Dermis microvascular lymphatic vessel endothelial cell (primary cell): ENCODE measurements at places on chromosomes 16 and 17. TPM values are rescaled to one million over a fixed set of nuclear protein-coding genes. Genes with fewer than 3 reads are reported as not detected.
A peak's percentile ranks its signal among the peaks of the same experiment; 100 is the strongest.

DNA sequence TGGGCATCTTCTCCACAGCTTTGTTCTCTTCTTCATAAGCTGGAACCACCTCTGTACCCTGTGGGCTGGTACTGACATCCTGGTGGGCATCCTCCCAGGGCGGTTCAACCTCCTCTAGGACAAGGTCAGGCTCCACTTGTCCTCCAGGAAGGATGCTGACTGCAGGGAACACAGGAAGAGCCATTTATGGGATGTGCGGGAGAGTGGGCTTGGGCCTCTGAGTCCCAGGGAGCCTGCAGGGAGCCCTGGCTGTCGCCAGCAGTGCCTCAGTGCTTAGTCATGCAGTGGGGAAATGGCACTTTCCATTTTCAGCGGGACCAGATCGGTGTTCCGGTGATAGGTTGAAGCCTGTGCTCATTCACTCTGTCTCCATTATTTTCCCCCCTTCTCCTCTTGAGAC lies 20.5 kb downstream of the CNGB1 start:
- no peak for DNase-seq

GRCh38 chr17:15408803-15409202 lies 58.6 kb downstream of the CDRT4 start:
- DNase-seq = no peak

- peak; percentile 95 for DNase-seq
These were observed 16.7 kb upstream of the C17orf78 start for GRCh38 chr17:37358830-37359681.

DNA sequence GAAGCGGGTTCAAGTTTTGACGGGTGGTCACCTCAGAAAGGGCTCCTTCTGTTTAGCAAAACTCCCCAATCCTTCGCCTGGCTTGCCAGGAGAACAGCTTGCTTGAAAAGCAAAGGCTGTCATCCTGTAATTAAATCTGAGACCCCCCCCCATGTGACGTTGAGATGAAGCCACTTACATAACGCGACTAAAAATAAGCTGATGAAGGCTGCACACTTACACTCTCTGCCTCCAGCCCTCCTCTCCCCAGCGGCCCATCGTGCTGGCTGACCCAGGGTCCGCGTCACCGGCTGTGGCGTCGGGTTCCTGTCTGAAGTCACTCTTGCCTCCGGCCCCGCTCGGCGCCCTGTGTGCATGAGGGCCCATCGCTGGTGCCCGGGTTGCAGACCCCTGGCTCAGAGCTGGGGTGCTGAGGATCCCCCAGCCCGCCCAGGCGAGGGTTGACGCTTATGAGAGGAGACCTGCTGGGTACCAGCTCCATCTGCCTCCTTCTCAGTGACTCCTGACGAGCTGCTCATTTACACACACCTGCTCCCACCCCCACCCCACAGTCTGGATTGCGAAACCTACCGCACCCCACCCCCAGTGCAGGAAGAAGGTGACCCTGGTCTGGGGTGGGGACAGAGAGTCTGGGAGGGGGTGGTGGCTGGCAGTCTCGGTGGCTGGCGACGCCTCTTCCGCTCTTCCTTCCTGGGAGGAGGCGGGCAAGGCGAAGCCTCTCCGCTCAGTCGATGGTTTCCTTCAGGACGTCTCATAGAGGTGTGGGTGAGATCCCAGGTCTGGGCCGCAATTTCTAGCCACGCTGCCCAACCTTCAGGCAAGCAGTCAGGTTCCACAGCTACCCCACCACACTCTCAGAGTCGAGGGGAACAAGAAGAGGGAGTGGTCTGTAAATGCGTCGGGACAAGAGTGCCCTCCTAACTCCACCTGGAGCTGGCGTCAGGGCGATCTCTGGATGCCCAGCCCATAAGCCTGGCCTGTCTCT lies 3.1 kb upstream of the BAIAP2 start:
- DNase-seq = no peak

DNA sequence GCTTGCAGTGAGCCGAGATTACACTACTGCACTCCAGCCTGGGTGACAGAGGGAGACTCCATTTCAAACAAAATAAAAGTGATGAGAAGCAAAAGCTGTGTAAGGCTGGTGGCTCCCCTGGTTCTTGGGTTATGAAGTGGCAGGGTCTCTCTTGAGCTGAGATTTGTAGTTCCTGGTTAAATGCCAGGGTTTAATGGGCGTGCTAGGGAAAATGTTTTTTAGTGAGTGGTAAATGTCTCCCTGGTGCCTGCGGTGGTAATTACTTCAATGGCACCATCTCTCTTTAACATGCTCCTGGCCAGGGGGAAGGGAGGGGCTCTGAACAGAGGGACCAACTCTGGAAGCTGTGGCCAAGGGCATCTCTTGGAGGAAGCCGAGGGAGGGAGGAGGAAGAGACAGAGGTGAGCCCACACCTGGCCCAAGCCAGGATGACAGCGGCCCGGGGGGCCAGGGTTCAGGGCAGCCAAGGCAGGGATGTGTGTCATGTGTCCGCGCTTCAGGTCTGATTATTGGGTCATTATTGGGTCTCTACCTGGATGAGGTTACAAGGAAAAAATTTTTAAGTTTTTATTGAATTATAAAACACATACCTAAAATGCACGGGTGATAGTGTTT lies 17.8 kb upstream of the RPL38 start:
- DNase-seq = no peak

GRCh38 chr17:29579866-29580771 lies 9.3 kb downstream of the GIT1 start:
- peak; percentile 90 for DNase-seq

- DNase-seq = no peak
These were observed 153.9 kb downstream of the PARN start for GRCh38 chr16:14476183-14476582.

GRCh38 chr16:57409870-57410587 lies 5.5 kb downstream of the CCL17 start:
- peak; percentile 25 for DNase-seq

DNA sequence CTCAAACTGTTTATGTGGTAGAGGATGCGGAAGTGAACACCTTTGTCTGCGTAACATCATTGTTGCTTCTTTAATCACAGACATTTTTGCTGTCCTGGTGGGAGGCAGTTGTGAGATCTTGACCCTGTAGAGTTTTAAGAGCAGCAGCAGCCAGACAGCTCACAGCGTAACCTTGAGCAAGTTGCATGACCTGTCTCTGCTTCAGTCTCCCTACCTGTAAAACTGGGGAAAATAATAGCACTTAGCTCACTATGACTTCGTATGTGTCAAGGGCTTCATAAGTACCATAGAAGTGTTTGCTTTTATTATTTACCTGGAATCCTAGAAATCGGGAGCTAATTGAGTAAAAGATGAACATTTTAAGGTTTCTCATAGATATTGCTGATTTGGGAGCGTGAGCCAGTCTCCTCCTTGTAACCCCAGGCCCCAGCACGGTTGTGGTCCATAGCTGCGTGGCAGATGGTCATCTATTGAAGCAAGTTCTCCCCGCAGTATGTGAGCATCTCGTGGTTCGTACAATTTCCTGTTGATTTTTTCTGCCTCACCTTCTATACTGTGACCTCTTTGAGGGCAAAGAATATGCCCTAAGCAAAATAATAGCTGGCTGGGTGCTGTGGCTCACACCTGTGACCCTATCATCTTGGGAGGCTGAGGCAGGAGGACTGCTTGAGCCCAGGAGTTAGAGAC lies 34.4 kb downstream of the GPRC5B start:
- DNase-seq = no peak

DNA sequence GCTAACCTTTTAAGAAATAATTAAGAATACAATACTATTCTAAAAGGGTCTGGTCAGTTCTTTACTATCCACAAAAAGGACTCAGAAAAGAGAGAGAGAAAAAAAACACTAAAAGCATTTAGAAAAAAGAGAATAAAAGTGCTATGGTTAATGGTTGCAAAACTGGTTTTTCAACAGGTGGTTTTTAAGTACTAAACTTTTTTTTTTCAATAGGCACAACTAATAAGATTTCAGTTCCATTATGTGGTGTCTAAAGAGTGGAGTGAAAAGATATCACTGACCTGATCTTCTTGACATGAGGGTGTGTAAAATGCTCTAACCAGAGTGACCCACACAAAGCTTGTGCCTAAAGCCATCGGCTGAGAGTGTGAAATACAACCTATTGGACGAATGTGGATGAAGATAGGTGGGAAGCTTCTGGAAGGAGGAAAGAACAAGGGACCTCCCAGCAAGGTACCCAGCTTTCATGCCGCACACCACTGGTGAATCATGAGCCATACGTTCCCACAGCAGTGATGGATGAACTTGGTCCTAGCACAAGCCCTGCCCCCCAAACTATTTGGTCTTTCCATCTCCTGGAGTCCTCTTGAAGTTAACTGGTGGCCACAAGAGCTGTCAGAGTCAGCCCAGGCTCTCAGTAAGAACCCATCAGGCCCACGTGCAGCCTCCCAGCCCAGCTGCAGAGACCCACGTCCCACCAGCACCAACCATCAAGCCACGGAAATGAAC lies 103.0 kb downstream of the ZFHX3 start:
- no peak for DNase-seq

DNA sequence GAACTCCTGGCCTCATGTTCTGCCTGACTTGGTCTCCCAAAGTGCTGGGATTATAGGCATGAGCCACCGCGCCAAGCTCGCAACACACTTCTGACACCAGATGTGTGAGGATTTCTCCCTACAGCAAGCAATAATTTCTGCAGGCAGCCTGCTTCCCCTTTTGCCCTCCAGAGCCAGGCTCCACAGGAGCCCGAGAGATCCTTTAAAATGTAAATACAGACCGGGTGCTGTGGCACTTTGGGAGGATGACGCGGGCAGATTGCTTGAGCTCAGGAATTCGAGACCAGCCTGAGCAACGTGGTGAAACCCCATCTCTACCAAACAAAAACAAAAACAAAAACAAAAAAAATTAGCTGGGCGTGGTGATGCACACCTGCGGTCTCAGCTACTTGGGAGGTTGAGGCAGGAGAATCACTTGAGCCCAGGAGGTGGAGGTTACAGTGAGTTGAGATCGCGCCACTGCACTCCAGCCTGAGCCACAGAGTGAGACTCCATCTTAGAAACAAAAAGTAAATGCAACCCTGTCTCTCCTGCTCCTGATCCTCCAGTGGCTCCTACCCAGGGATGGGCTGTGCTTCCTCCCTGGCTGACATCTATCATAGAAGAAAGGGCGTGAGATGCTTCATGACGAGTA lies 14.7 kb downstream of the C16orf96 start:
- DNase-seq = no peak

DNA sequence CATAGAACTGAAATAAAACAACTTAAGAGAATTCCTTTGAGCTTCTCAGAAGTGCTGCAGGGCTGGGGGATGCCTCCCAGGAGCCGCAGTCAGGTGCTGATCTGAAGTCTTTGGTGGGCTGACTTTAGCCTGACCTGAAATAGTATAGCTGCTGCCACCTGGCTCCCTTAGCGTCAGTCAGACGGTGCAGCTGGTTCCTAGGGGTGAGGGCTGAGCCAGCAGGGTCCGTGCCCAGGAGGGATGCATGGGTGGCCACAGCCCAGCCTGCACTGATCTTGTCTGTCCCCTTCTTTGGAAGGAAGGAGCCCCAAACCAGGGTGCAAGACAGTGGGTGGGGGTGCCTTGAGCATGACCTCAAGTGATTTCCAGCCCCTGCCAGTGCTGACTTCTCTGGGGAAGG lies 11.5 kb downstream of the MAPT start:
- no peak for DNase-seq

DNA sequence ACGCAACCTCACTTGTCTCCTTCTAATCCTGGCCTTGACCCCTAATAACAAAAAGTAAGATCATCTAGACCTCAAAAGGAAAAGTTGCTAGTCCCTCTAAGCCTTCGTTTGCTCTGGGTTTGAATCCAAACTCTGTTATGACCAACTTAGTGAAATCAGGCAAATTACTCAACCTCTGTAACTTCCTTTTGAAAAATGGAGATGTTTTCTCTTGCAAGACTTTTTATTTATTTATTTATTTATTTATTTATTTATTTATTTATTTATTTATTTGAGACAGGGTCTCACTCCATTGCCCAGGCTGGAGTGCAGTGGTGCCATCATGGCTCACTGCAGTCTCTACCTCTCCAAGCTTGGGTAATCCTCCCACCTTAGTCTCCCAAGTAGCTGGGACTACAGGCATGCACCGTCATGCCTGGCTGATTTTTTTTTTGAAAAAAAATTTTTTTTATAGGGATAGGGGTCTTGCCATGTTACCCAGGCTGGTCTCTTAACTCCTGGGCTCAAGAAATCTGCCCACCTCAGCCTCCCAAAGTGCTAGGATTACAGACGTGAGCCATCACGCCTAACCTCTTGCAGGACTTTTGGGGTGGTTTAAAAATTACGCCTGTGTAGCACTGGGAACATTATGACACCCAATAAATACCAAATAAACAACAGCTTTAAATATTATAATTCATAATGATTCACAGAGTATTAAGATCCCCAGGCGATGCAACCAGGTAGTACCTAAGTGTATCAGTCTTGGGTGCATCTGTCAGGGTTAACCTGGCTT lies 63.4 kb downstream of the PITPNC1 start:
- no peak for DNase-seq

DNA sequence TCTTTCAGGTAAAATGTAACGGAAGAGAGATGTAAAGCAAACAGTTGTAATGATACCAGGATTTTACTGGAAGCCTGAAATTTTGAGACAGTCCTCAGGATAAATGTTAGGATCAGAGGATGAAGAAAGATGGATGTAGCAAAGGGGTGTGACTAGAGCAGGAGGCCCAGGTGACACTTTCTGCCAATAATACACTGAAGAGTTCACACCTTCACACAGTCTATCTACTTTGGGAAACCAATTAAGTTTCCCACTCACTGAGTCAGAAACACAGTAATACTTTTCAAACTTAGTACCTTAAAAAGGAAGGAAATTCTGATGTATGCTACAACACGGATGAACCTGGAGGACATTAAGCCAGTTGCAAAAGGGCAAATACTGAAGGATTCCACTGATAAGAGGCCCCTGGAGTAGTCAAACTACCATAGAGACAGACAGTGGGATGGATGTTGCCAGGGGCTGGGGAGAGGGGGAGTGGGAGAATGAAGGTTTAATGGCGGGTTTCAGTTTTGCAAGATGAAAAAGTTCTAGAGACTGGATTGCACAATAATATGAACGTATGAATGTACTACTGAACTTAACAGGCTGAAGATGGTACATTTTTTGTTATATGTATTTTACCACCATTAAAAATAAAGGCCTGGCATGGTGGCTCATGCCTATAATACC lies 62.3 kb downstream of the CYTH1 start:
- DNase-seq = no peak

DNA sequence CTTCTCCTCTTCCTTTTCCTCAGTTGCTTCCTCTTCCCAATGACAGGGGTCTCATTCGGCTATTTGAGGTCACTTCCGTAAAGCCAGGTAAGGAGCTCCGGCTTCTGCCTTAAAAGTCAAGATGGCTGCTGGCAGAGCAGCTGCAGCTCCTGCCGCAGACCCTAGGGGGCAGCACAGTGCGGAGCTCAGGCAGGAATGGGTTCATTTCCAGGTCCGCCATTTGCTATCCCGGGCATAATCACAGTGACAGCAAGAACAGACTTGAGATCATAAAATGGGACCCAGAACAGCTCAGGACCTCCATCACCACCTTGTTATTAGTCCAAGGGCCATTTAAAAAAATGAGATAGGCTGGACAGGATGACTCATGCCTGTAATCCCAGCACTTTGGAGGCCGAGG lies 199.5 kb downstream of the ZNF18 start:
- DNase-seq = no peak

Gene NLGN2
- total RNA-seq = 1.4 and 3.0 TPM in 2 replicates

Gene ATP2C2
- total RNA-seq = not detected in 2 replicates

Gene CFDP1
- 36.0 and 52.4 TPM in 2 replicates for total RNA-seq

Gene CMTM2
- not detected in 2 replicates for total RNA-seq

Gene TEX19
- not detected in 2 replicates for total RNA-seq
